ENCODE measurements at places on chromosomes 5 and 9.

DNA sequence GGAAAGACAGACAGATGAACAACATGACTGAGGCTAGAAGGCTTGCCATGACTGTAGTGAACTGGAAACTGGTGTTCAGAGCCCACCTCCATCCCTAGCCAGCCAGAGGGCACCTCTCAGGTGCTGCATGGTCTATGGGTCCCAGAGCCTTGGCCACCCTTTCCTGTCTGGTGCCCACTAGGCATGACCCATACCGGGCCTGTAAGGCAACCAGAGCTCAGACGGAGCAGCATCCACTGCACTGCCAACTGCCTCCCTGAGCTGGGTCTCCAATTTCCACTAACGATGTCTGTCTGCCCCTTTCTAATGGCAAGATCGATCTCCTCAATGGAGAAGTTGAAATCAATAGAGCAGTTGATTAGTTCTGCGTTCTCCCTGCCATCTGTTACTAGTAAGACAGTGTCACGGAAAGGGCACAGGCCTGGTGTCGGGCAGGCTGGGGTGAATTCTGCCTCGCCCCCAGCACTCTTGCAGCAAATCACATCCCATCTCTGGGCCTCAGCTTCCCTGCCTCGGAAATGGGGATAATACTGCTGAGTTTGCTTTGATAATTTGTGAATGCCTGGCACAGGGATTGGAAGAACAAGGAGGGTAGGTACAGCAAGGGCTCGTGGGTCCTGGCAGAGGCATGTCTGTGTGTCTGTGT lies 172.3 kb upstream of the MVB12B start:
- no peak for DNase-seq

GRCh38 chr5:39622281-39622680 lies 197.5 kb upstream of the DAB2 start:
- DNase-seq: no peak

GRCh38 chr5:100542086-100542485 lies 6.9 kb downstream of the FAM174A start:
- no peak for DNase-seq

DNA sequence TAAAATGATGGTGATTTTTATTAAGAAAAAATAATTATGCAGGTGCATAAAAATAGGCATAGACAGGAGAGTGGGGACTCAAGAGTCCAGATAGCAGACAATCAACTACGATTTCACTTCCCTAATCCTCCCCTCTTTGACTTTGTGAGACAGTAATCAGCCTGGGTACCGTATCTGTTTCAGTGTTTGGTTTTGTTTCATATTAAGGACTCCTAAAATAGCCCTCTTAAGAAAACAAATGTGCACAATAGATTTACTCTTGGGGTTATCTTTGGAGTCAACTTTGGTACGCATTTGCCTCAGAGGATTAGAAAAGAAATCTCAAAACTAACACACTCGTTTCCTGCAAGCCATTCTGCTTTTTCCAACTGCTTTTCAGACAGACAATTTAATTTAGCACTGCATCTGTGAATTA lies 96.3 kb downstream of the ZNF608 start:
- no peak for DNase-seq

GRCh38 chr9:108245901-108246300 lies 609.9 kb downstream of the ACTL7B start:
- DNase-seq: no peak

- no peak for DNase-seq
Observed at GRCh38 chr5:82275216-82275664, 2.9 kb downstream of the RPS23 start.

- DNase-seq: no peak
Observed at GRCh38 chr5:38672059-38672788, 115.8 kb upstream of the LIFR start.

GRCh38 chr5:110258460-110259216 lies 467.8 kb downstream of the TMEM232 start:
- DNase-seq: no peak

DNA sequence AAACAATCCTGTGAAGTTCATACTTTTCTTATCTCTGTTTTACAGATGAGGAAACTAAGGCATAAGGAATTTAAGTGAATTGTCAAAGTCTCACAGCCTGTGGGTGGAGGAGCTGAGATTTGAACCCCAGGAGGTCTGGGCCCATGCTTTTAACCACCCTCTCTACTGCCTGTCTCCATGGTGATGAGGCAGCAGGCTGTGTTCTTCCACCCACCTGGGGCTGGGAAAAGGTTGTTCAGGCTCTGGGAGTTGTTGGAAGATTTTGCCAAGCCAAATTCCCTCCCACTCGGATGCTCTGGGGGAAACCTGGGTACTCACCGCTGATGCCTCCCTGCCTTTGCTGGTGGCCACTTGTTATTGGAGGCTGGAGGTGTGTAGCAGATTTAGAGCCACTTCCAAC lies 18.3 kb upstream of the SYNPO start:
- DNase-seq: no peak

- DNase-seq: no peak
Observed at GRCh38 chr5:82352146-82352791, 74.1 kb upstream of the RPS23 start.

DNA sequence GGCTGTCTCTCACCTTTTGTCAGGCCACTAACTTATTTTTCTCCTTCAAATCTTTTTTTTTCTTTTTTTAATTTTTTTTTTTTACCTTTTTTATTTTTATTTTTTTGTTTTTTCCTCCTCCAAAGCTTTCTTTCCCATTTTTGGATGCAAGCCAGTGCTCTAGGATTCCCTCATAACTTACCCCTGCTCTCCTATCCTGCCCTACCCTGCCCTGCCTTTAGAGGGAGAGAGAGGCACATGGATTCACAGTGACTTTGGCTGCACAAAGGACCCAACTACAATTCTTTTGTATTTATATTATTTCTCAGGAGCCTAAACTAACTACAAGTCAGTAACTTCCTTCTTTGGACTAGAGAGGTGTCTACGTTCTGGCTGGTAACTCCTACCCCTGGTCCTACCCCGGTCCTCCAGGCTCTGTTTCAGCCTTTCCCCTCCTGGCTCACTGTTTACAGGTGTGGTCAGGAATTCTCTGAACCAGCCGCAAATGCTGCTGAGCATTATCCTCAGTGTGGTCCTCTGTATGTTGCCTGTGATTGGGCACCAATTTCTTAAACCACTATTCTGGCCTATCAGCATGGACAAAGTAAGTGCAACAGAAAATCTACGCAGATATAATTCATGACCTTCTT lies 8.4 kb upstream of the RUSC2 start:
- DNase-seq: no peak

GRCh38 chr9:5871785-5872184 lies 18.9 kb upstream of the MLANA start:
- no peak for DNase-seq

GRCh38 chr5:147396070-147396823 lies 113.6 kb downstream of the DPYSL3 start:
- DNase-seq: no peak

- DNase-seq: no peak
Observed at GRCh38 chr9:127216210-127216887, 48.2 kb upstream of the GARNL3 start.

GRCh38 chr5:16792598-16793275 lies 143.4 kb downstream of the MYO10 start:
- DNase-seq: no peak
